Hematopoietic multipotent progenitor cell treated with erythropoietin and hydrocortisone succinate and interleukin-3 and kit ligand, for 8 days (in vitro differentiated cells): ENCODE measurements at places on chromosomes 7 and 10.

- DNase-seq: no peak
Observed at GRCh38 chr7:12747687-12748306, 60.4 kb downstream of the ARL4A start.

DNA sequence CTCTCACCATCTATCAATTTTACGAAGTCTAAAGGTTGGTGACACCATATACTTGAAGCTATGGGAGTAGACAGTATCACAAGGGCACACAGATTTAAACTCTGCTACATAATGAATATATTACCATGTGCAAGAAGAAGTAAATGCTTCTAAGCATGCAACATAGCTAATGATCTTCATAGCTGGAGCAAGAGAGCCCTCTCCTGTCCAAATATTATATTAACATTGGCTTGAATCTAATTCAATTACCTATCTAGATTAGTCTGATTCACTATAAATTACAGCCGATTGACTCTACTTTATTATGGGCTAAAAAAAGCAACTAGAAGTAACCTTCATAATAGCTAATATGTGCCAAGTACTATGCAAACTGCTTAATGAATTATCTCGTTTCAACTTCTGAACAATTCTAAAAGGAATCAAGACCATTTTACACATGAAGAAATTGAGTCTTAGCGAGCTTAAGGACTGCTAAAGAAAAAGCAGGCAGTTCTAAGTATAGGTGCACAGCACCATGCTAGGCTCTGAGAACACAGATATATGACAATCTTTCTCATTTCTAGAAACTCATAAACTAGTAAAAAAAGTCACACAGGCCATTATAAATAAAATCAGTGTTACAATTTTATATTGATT is 21.9 kb downstream of the FRA10AC1 start:
- DNase-seq: peak; percentile 66

DNA sequence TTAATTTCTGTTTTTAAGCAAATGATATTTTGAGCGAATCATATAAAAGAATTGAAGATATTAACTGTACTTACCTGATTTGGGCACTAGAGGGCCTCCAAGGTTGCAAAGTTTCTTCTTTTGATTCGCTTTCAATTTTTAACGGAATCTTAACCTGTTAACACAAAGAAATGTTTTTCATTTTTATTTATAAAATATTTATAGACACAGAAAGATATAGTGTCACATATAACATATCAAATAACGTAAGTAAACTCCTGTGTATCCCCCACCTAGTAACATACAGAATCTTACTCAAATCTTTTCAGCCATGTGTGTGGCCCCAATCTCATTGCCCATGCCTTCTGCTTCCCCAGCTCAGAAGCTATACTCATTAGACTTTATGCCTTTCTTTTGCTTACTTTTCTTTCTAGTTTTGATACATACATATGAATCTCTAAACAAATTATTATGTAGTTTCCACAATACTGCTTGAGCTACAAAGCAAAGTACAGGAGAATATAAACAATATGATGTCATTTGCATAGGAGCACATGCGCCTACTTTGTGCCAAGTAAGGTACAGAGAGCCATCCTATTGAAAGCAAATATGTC is 49.5 kb upstream of the ZPBP start:
- DNase-seq: peak; percentile 70

- no peak for DNase-seq
Observed at GRCh38 chr10:129179972-129180678, 286.9 kb upstream of the MGMT start.

GRCh38 chr7:107715531-107715930 is 28.4 kb upstream of the CBLL1 start:
- no peak for DNase-seq

DNA sequence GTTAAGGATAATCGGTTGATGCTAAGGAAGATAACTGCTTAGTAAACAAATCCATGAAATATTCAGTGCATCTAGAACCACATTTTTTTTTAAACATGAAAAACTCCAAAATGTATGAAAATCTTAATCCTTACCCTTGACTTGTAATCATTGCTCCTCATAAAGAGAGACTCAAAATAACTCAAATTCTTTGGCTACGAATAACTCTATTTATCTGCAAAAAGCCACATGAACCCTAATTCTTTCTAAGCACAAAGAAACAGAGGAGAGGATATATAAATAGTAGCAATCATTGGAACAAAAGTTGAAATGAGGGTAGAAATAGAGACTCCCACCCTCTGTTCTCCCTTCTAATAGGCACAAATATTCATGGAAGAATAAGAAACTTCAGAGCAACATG is 40.2 kb downstream of the ANK3 start:
- DNase-seq: no peak
